Aorta (tissue), 5 donors: ENCODE measurements at places on chromosomes 11 and 22.

- DNase-seq, result no peak
These were observed 2.3 kb downstream of the UPK3A start for GRCh38 chr22:45286854-45287551.

- no peak for DNase-seq
These were observed 108.9 kb downstream of the GALNT18 start for GRCh38 chr11:11512929-11513328.

GRCh38 chr22:28407645-28408044 is 272.0 kb downstream of the TTC28 start:
- no peak for DNase-seq

GRCh38 chr11:70468256-70469195 is 70.2 kb downstream of the CTTN start:
- DNase-seq, result peak; percentile 42

GRCh38 chr11:117827521-117828511 is 3.3 kb upstream of the FXYD2 start:
- DNase-seq, result peak; percentile 38

DNA sequence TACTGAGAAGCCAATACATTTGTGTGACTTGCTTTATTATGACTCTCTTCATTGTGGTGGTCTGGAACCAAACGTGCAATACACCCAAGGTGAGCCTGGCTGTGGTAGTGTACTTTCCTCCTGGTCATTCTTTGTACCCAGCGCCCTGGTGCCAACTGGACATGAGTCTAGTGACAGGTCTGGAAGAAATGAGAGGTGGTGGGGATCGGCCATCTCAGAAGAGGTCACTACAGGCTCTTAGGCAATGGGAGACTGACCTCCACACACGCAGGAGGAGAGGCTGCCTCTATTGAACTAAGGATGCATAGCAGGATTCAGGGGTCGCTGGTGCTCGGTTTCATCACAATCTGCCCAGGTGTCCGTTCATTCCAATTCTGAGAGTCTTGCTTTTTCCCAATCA is 56.4 kb upstream of the RTL6 start:
- no peak for DNase-seq

- DNase-seq, result peak; percentile 25
These were observed 46.8 kb downstream of the CTTN start for GRCh38 chr11:70445091-70445490.

DNA sequence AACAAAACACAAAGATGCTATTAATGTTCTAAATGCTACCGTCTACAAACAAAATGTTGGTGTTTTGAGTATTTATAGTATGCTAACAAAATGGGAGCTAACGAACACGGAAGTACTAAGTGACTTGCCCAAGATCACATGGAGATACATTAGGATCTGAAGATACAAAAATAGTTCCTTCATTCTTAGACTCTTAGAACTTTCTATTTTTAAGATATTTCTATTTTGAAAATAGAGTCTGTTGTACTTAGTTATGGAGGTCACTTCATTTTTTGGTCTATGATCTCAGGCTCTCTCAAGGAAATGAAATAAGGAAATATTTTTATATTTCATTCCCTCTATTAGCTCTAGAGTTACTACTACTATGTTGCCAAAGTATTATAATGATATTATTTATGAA is 64.2 kb downstream of the APOL5 start:
- DNase-seq, result no peak

DNA sequence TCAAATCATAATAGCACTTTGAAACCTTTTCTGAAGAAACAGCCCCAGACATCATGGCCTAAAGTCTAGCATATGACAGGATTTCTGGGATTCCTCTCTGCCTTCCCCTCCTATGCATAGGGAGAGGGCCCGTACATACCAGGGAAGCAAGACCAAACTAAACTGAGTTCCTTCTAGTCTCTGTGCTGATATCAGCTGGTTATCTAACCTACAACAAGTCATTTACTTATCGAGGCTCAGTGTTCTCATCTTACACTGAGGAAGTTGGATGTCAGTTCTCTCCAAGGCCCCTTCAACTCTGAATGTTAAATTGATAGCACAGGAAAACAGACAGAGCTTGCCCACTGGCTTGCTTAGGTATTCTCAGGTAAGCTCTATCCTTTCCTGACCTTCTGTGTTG is 17.0 kb upstream of the GRIK4 start:
- no peak for DNase-seq

GRCh38 chr11:79390923-79391322 is 49.9 kb downstream of the TENM4 start:
- DNase-seq, result no peak

- DNase-seq, result peak; percentile 90
These were observed 41.8 kb downstream of the OSBPL5 start for GRCh38 chr11:3123305-3123704.

GRCh38 chr11:112856591-112856990 is 104.6 kb upstream of the NCAM1 start:
- no peak for DNase-seq

DNA sequence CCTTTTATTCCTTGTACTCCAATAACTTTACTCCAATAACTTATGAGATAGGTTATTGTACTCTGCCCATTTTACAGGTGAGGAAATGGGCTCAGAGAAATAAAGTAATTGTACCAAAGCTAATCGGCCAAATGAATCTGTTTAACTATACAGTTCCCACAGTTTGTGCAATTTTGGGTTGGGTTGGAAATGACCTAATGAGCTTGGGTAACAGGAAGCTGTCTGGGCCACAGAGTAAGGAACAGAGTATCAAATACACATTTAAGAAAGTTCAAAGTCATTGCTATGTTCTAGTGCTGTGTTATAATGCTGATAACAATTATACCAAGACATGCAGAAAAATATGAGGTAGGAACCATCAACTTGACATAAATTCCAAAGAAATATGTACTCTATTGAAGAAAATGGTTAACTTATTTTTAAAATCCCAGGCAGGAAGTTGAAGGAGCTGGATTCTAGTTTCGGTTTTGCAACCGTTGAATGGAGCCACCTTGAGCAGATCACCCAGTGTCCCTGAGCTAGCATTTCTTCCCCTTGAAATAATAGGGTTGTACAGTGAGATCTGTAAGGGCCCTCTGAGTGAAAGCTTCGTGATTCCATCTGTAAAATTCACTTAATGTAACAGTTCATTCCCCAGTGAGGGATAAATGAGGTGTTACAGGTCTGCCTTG is 360.9 kb upstream of the NARS2 start:
- no peak for DNase-seq

DNA sequence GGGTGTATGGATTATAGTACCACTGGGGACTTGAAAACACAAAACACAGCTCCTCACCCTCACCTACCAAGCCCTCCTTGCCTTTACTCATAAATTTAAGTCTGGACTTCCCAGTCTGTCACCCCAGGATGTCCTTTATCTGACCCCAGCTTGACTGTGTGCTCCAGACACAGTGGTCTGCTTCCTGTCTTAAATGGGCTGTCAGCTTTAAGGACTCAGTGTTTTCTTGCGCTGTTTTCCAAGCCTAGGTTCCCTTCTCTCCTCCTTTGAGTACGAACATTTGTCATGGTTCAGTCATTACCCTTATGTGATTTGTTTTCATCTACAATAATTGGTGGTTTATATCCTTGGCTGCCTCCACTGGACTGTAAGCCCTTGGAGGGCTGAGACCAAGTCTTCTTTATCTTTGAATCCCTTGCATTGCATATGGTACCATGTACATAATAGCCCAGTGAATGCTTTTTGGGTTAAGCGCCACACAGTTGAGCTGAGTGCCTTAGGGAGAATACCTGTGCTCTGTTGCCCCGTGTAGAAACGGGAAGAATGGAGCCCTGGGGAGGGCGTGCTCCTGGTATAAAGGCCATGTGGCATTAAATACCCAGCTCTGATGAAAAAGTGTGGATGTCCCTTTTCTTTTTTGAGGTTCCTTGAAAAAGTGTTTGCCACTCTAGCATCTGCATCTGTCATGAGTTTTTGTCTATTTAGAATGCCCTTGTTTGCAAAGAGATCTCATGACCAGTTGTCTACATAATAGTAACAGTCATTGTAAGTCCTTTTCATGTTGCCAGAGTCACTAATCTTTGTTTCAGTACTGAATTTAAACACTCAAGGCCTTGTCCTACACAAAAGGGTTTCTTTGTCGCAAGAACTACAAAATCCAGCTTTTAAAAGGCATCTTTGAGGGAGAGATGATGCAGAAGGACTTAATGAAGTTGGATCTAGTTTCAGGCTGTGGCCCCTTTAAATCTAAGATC is 14.0 kb downstream of the PANX1 start:
- no peak for DNase-seq

DNA sequence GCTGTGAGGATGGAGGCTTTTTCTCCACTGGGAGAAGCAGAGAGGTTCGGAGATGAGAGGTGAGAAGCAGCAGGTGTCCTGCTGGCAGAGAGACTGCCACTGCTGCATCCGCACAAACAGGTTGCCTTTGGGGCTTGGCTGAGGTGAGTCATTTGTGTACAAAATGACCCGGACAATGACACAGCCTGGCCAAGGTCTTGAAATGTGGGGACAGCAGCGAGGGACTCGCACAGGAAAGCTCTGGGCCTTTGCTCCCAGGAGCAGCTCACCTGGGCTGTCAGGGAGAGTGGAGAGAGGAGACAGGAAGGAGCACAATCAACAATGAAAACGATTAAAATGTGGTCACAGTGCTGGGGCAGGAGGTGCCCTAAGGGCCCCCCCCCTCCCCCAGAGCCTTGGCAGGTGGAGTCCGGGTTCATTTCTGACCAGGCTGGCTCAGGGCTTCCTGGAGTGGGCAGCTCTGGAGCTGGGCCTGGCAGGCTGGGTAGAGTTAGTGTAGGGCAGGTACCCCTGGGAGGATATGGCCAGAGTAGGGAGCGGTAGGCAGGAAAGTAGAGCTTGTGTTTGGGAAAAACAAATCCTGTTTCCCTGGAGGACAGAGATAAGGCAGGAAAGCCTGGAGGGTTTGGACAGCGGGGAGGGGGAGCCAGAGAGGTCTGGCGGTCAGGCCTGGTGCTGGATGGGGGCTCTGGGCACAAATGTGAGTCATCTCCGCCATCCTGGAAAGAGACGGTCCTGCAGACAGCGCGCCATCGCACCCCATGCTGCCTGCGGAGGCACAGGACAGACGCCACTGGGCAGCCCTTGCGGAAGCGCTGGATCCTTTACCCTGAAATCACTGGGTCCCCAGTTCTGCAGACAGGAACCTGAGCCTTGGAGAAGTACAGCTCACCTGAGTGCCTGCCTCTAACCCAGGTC is 37.8 kb upstream of the CELSR1 start:
- DNase-seq, result peak; percentile 75

- peak; percentile 43 for DNase-seq
These were observed 77.2 kb upstream of the PPARA start for GRCh38 chr22:46072981-46073682.

DNA sequence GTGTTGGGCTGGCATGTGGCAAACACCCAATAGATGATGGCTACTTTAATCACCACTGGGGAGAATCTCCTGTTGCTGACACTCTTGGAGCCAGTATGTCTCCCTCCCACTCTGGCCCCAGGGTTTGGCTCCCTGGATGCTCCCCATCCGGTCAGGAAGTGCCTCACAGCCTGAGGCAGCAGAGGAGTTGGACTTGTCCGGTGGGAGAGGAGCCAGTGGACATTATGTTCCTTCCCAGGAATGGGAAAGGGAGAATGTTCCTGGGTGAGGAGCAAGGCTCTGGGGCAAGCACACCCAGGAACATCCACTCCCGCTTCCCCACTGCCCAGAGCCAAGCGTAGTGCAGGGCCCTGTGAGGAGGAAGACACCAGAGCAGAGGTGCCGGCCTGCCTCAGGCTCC is 84.6 kb upstream of the NAV2 start:
- peak; percentile 90 for DNase-seq

- DNase-seq, result no peak
These were observed 5.4 kb upstream of the APOL2 start for GRCh38 chr22:36244522-36245391.

- DNase-seq, result peak; percentile 90
These were observed at the start of gene BCO2 for GRCh38 chr11:112174789-112175598. Gene BCO2 (plus strand): TSS chr11:112175512. CDS start chr11:112175602, 90 bp downstream.

DNA sequence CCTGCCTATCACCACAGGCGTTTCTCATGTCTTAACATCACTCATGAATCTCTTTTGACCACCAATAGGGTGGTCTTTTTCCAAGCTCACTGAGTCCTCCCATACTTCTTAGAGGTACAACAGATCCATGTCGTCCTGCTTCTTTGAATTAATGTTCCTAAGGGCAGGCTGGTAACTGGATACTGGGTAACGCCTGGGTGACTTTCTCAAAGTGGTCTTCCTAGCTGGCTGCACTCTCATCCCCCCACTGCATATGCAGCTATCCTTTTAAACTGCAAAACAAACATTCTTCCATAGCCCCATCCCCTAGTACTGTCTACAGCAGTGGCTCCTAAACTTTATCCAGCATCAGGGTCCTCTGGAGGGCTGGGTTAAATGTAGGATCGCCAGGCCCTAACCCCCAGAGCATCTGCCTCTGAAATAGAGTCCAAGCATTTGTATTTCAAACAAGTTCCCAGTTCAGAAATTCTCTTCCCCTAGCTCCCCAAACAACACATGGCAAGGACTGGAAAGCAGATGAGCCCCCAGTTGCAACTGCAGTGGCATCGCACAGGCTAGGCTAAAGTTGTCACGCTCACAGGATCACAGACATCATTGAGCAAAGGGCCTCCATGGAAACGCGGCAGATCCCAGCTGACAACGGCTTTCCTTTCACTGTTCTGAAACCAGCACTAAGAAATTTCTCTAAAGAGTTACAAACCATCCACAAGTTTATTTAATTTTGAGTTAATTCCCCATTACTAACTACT is 204.9 kb downstream of the LARGE1 start:
- DNase-seq, result no peak

- DNase-seq, result no peak
These were observed 17.9 kb upstream of the CTSD start for GRCh38 chr11:1781593-1781975.

GRCh38 chr11:55966391-55966790 is 3.4 kb downstream of the OR10AG1 start:
- DNase-seq, result no peak

- DNase-seq, result peak; percentile 89
These were observed at the start of gene UBE2L6 for GRCh38 chr11:57567515-57568329. Gene UBE2L6 (minus strand): TSS chr11:57567672. CDS start chr11:57567611, 61 bp downstream.
